ENCODE measurements at places on chromosomes 5 and 9.

- no peak for DNase-seq
These were observed 99.4 kb upstream of the SAP30L start for GRCh38 chr5:154346427-154346826.

DNA sequence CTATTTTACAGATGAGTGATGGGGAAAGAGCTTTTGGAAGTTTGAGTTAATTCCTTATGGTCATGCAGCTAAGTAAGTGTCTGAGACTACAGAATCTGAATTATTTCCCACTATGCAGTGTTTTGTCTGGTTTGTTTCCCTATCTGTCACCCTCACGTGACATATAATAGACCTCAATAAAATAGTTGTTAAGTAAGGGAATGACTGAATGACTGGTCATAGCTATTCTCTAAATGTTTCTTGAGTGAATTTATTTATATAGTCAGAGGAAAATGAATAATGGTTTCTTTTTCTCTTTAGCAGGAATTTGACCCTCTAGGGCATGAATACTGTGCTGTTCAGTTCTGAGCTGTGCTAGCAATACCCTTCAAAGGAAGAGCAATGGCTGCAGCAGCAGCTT, 10.3 kb downstream of the TRIM32 start:
- DNase-seq, result no peak

GRCh38 chr9:110641293-110641692, 27.3 kb upstream of the MUSK start:
- DNase-seq, result no peak

- DNase-seq, result no peak
These were observed 1.9 kb downstream of the KIAA1191 start for GRCh38 chr5:176359658-176360057.

- DNase-seq, result no peak
These were observed 230.8 kb downstream of the AGTPBP1 start for GRCh38 chr9:85510830-85511504.

DNA sequence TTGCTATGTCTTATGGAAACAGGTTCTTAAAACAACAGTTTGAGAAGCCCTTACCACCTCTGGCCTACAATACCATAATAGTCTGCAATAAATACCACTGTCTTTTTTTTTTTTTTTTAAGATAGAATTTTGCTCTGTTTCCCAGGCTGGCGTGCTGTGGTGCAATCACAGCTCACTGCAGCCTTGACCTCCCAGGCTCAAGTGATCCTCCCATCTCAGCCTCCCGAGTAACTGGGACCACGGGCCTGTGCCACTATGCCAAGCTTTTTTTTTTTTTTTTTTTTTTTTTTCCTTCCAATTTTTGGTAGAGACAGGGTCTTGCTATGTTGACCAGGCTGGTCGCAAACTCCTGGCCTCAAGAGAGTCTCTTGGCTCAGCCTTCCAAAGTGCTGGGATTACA, 37.0 kb downstream of the AFF4 start:
- no peak for DNase-seq

DNA sequence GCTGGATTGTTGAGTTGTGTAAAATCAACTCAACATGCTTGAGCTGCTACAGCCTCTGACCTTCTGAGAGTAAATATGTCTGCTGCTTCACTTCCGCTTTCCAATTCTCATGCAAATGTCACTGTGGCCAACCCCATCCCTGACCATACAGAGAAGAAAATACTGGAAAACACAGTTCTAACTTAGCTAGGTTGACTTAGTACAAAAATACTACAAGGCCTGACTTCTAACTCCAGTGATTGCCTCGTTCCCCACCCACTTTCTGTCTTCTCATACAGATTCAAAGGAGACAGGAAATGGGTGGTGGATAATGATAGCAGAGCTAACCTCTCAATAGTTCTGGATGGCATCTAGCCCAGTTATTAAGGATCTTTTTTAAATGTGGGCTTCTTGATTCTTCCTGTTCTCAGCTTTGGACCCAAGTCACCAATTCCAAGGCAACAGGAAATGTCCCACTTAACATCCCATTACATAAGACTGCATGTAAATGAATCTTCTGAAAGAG, 226.6 kb upstream of the SLC24A2 start:
- no peak for DNase-seq

- DNase-seq, result no peak
These were observed 28.4 kb upstream of the IRX4 start for GRCh38 chr5:1910861-1911772.

- DNase-seq, result no peak
These were observed 11.4 kb downstream of the HABP4 start for GRCh38 chr9:96461336-96461735.

DNA sequence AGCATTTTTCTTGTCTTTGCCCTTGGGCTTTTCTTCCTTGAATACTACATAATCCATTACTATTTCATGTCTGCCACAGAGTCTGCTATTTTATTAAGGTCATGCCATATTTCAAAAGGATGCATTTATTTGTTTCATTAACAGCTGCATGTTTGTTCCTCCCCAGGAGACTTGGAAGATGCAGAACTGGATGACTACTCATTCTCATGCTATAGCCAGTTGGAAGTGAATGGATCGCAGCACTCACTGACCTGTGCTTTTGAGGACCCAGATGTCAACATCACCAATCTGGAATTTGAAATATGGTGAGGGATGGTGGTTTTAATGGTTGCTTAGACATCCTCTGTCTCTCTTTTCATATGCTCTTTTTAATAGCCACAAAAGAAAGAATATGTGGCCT, 4.0 kb downstream of the IL7R start:
- DNase-seq, result no peak

- no peak for DNase-seq
These were observed 352.5 kb upstream of the NUDT12 start for GRCh38 chr5:103915081-103915480.

DNA sequence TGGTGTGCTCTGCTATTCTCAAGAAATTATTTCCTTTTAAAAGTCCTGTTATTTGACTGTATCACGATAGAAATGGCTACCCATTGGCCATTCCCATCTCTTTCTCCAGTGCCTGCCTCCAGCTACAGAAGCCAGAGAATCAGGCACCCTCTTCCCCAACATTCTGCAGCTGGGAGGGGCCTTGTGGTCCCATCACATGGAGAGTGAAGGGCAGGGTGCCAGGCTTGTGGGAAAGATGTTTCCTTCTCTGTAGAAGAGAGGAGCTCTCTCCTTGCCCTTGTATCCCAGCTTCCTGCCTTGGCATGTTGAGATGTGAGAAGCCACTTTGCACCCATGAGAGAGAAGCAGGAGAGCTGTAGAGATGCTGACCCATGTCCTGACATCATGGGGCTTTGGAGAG, 465.0 kb downstream of the MTRR start:
- no peak for DNase-seq

DNA sequence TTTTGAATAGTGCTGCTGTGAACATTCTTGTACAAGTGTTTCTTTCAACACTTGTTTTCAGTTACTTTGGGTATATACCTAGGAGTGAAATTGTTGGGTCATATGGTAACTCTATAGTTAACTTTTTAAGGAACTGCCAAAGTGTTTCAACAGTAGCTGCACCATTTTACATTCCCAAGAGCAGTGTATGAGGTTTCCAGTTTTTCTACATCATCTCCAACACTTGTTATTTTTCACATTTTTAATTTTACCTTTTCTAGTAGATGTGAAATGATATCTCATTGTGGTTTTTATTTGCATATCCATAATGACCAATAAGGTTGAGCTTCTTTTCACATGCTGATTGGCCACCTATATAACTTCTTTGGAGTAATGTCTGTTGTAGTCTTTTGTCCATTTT, 40.0 kb upstream of the FOXE1 start:
- no peak for DNase-seq

DNA sequence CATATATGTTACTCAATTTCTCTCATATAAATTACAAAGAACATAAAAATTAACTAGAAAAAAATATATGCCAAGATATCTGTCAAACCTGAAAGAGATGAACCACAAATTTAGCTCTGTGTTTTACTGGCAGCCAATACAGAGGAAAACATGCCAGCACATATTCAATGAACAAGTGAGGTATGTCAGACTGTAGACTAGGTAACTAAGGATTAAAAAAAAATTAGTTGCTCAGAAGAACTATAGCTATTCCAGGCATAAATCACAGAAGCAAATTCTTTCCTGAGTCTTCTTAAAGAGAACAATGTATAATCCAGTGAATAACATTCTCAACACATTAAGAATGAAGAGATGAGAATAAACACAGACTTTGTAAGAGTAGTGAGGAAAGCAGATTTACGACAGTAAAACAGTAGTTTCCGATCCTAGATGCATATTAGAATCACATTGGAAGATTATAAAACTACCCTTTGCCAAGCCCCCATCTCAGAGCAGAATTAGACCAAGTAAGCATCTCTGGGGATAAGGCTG, 20.6 kb upstream of the CAAP1 start:
- DNase-seq, result no peak

DNA sequence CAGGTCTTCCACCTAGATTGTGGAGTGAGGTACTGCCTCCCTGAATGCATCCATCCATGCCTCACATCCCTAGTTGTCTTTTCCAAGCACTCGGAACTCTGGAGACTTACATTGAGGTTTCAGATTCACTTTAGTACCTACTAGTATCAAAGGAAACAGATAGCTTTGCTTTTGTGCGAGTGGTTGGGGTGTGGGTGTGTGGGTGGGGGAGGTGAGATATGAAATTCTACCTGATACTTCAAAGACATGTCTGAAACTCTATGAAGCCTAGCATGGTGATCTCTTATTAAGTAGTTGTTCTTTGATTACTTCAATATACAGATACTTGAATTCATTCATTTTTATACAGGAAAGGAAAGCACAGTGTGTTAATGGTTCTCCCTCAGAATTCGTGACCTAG, 64.4 kb downstream of the MCCC2 start:
- DNase-seq, result no peak

DNA sequence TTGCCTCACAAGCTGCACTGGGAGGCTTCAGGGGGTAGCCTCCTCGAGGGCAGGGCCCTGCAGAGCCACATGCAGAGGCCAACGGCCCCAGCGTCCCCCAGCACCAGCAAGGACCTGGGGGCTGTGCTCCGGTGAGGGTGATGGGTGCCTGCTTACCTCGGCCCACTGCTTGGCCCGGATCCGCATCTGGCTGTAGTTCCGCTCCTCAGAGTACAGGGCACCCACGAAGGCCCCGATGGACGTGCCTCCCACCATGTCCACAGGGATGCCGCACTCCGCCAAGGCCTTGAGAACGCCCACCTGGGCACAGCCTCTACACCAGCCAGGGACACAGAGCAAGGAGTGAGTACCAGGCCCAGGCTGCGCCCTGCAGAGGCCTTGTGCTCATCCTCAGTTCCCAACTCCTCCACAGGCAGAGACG, 8.0 kb upstream of the NSMF start:
- no peak for DNase-seq

GRCh38 chr9:122394265-122395125, 23.7 kb downstream of the PTGS1 start:
- DNase-seq, result peak; percentile 78

- no peak for DNase-seq
These were observed 4.3 kb downstream of the FYB1 start for GRCh38 chr5:39214912-39215709.

DNA sequence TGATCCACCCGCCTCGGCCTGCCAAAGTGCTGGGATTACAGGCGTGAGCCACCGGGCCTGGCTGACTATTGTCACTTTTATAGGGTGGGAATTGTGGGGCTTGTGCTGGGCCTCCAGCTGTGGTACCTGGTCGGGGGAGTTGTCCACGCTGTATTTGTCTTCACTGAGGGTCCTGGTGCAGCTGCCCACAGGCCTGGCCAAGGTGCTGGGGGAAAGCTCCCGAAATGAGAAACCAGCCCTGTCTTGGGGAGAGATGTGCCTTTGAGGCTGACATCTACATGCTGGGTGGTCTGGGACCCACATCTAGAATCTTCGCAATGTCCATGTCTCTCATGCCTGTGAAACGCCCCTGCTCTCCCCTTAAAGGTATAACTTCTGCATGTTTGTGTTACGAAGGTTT, 2.6 kb downstream of the EXOC3 start:
- DNase-seq, result no peak

DNA sequence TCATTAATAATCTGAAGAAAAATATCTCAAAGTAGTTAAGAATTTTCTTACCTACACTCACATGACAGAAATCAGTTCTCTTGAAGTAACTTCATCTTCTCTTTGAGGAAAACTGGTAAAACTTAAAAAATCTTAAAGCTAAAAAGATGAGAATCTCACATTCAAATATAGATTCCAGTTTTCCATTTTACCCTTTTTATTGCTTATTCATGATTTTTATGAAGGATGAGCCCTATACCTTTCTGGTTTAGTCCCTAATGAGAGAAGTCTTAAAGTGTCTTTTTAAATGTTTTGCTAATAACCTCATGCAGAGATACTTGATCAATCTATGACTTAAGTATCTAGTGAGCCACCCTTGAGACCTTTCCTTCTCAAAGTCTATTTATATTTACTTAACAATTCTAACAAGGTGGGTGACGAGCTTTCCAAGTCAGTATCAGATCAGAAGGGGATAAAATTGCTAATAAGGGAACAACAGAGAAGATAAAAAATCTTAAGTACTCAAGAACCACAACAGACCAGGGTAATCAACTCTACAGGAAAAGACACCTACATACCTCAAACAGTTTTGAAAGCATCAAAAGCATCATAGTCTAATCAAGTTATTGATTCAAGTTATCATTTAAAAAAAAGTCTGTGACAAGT, 2.6 kb downstream of the IARS1 start:
- DNase-seq, result no peak

DNA sequence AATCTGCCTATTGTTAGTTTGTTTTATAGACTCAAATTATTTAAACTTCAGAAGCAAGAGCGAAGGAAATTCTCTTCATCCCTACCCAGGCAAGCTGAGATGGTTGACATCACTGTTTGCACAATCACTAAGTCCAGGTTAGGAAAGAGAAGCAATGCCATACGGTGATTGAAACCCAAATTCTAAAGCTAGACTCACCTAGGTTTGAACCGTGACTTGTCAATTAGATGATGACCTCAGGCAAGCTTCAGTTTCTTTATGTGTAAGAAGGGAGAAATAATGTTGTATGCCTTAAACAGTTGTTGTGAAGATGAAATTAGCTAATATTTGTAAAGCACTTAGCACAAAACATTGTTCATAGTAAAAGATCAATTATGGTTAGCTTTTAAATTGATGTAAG, 96.5 kb upstream of the ANKRD55 start:
- DNase-seq, result no peak
